ENCODE measurements at places on chromosomes 2 and 18.

- no peak for DNase-seq
These were observed 264.0 kb upstream of the CXCR4 start for GRCh38 chr2:136381722-136382633.

DNA sequence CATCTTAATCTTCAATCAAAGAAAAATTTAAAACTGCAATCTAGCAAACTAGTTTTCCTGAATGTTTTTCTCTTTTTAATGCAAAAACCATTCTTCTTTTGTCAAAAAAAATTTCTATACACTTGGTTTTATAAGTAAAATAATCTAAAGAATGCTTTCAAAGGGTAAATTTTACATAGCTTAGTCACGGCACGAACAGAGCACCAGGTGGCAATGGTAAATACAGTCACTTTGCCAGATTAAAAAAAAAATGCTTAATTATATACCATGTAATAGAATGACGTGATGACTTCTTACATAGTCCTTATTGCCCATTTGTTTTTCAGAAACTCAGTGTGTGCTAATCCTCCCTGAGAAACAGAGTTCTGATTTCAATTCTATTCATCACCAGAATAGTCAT is 10.4 kb downstream of the FEZ2 start:
- DNase-seq, result no peak

- no peak for DNase-seq
These were observed 66.0 kb downstream of the CSRNP3 start for GRCh38 chr2:165535471-165535870.

DNA sequence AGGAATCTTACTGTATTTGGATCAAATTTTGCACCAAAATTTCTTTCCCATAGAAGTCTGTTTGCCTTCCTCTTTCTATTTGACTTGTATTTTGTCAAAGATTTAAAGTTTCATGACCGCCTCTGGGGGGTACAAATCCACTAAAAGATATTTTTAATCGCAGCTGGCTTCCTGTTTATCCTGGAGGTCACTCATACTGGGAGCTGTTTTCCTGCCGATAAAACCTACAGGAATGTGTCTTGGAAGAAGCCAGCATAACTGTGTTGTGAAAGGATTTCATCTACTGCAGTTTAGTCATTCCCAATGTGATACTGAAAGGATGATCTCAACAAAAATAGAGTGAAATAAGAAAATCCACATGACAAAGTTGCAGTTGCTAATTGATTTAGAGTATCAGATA is 184.0 kb downstream of the RIT2 start:
- DNase-seq, result no peak

DNA sequence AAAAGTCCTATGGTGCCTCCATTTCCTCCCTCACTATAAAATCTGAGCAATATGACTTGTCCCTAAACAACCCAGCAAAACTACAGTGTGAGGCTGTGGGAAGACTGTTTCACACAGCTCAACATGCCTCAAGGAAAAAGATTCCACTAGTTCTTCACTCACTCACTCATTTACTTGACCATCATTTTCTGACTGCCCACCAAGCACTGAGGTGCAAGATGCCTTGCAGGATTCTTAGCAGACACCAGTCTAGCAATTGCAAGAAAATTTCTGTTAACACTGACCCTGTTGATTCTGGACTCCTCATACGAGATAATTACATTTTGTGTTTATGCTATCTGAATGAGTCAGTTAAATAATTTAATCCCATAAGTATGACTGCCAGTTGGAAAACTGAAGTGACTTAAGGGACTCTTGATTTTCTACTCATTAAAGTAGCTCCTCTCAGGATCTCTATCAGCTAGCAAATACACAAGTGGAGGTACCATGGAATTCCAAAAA is 51.9 kb upstream of the PCBP1 start:
- DNase-seq, result no peak

DNA sequence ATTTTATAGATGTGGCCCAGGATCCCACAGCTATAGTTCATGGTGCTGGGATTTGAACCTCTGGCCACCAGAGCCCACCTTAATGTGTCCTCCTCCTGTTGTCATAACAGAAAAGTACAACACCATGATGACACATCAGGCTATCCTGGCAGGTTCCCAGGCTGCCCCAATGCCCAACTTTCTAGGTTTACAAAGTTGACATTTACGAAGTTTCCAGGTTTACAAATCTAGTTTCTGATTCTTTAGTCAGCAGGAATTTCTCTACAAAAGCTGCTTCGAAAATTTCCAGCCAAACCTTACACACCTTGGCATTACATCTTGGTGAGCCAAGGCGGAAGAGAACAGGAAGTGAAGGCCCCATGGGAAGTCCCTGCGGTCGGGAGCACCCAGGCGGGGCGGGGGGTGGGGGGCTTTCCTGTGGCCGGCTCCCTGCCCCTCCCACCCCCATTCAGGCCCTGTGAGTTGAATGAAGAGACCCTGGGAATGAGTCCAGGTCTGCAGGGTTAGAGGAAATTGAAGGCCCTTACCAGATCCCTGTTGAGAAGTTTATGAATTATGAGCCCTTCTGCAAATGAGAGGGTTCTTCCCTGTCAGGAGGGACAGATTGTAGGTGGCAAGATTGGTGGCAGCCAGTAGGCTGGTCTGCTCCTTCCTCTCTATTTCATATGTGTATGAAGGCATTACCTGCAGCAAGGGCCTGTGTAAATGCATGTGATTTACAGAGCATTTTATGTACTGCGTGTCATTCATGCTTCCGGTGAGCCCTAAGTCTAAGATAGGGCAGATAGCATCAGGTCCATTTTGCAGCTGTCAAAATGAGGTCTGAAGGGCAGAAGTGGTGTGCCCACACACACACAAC is 11.1 kb upstream of the IL1RN start:
- DNase-seq, result no peak

DNA sequence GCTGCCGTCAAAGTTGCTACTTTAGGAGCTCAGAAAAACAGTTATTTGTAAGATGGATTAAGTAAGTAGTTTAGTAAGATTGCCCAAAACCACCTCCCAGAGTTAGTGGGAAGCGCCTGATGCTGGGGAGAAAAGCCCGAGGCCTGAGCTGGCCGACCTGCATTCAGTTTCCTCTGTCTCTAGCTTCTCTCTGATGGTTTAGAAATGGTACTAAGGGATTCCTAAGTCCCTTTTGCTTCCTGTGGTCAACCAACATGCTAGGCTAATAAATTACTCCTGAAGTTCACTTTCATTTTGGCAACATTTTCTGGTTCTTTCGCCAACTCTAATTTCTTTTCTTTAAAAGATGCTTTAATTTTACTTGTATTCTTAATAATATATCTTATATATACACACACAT is 60.1 kb downstream of the ASAP2 start:
- DNase-seq, result no peak

- no peak for DNase-seq
These were observed 27.6 kb downstream of the MRPL33 start for GRCh38 chr2:27798948-27799645.

DNA sequence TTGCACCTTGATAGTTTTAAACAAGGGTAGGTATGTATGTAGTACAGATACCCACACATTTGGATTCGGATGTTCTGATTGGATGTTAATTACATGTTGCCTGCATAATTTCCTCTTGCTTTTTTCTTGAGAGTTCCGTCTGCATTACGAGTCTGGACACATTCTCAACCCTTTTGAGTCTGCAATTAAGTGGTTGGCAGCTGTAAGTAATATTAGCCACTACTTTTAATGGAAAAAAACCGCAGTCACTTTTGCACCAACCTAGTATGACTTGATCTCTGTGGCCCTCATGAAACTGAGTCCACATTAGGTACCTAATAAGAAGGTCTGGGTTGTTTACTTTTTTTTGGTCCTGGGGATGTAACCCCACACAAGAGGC is 217.3 kb downstream of the VAPA start:
- DNase-seq, result no peak

- DNase-seq, result no peak
These were observed 6.0 kb downstream of the HOXD3 start for GRCh38 chr2:176162911-176163671.

DNA sequence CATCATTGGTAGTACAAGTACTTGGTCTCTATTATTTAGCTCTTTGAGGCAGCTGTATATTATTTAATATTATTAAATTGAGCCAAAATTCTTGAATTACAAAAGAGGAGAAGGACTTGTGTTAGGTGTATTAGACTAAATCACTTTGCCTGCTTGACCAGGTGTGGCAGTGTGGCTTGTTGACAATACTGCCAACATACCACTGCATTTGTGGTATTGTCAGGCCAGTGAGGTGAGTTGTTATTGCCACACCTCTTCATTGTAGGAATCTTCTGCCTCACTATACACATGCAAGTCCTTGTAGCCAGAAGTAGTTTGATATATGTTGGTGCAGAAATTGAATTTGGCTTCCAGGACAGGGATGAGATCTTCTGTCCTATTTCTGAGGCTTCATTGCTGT is 40.5 kb downstream of the CYP20A1 start:
- no peak for DNase-seq

GRCh38 chr2:112757265-112757664 is 7.1 kb downstream of the CKAP2L start:
- DNase-seq, result no peak

GRCh38 chr2:12176623-12177454 is 430.4 kb downstream of the LPIN1 start:
- DNase-seq, result no peak

DNA sequence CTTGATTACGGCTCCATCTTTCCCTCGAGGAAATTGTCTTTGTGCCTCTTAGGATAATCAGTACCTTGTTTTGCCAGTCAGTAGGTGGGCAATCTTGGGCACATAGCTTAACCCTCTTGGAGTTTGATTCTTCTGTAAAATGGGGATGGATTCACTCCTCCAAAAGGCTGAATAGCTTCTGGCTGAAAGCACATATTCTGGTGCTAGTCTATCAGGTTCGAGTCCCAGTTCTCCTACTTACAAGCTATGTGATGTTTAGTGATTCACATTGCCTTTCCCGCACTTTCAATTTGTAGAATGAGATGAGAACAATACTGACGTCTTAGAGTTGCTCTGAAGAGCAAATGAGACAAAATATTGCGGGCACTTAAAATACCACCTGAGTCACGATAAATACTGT is 43.9 kb downstream of the ATIC start:
- no peak for DNase-seq

- DNase-seq, result no peak
These were observed 114.4 kb downstream of the TFCP2L1 start for GRCh38 chr2:121170577-121170976.

DNA sequence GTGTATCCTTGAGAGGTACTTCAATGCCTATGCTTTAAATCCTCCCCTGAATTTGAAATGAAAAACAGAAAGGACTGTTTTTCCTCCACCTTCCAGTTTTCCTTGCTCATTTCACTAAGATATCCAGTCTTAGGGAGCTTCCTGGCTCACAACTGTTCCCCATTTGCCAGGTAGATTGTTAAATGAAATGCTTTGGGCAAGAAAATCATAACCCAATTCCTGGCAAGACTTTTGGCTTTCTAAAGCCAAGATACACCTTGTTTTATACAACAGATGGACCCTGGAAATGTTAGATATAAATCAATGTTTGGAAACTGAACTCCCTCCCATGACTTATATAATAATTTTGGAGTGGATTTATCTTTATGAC is 3.6 kb upstream of the CHMP3 start:
- DNase-seq, result no peak

GRCh38 chr18:9757827-9758621 is 49.9 kb downstream of the RAB31 start:
- no peak for DNase-seq

GRCh38 chr2:57696016-57696415 is 350.6 kb upstream of the VRK2 start:
- no peak for DNase-seq

- no peak for DNase-seq
These were observed 211.6 kb upstream of the SMAD7 start for GRCh38 chr18:49162226-49162864.

DNA sequence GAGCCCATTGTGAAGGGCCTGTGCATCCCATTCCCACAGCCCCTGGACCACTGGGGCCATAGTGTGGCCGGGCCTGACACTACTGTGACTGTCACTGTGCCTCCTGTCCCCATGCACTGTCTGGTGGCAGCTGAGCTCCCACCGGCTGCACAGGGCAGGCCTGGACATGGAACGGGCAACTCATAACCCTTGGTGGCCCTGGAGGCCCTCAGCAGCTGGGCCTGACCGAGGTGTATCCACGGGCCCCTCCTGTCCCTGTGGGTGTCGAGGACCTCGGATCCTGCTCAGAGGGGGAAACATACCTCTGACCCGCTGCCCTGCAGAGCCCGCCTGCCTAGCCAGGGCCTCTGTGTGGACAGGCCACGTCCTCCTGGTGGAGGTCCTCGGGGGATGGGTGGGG is 7.8 kb upstream of the GAL3ST2 start:
- DNase-seq, result no peak
